ENCODE measurements at places on chromosomes 5 and 9.

GRCh38 chr5:176383961-176384360, 4.4 kb downstream of the NOP16 start:
- DNase-seq = no peak

- DNase-seq = no peak
Observed at GRCh38 chr5:139817362-139817761, 21.8 kb downstream of the PSD2 start.

DNA sequence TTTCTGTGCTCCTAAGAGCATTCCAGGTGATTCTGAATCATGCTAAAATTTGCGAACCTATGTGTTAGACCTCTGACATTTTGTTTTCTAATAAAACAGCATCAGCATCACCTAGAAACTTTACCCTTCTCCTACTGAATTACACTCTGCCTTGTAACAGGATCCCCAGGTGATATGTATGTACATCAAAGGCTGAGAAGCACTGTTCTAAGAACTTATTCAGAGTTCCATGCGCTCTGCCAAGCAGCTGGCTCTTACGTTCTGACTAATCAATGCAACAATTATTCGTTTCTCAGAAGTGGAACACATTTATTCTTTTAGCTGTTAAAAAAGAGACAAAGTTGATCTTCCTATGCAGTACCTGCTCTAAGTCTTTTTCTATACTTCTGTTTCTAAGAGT, 228.6 kb downstream of the SLF1 start:
- no peak for DNase-seq

- DNase-seq = no peak
Observed at GRCh38 chr5:14672082-14672481, 7.6 kb downstream of the OTULIN start.

Data from fibroblast of skin of left quadriceps (primary cell).